AG10803 (cell line): ENCODE measurements at places on chromosomes 7 and 10.
A peak's percentile ranks its signal among the peaks of the same experiment; 100 is the strongest.

- peak; percentile 52 for DNase-seq
Measured at GRCh38 chr7:18895456-18895855, 222.0 kb downstream of the TWIST1 start.

GRCh38 chr10:50469778-50470193 lies 154.0 kb downstream of the SGMS1 start:
- peak; percentile 51 for DNase-seq

DNA sequence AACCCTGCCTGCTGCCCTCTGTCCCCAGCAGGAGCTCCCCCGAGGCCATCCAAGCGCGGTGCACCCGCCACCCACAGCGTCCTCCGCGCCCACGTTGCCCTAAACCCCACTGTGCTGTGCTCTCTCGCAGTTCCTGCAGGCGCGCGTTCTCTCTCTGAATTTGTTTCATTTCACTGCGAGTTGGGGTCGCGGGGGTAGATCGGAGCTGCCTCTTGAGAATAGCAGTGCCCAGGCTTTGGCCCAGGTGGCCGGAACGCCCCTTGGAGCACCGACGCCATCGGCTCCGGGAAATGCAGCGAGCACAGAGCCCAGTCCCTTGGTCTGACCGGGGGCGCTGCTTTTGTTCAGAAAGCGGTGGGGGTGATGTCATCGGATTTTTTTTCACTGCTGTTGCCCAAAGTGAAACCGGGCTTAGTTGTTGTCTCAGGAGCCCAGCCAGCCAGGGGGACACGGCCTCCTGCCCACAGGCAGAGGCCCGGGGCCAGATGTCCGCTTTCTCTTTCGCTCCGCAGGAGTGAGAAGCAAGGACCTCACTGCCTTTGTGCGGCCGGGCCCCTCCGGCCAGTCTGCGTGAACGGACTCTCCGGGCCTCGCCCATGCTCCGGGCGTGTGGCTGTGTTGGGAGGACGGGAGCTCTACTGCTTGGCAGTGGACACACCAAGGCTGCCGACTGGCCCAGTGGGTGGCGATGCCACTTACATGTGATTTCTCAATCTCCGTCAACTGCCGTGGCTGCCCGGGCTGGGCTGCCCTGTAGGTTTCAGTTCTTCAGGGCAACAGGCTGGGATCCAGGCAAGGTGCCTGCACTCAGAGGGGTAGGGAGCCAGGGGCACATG lies 43.1 kb downstream of the FOXK1 start:
- DNase-seq, result peak; percentile 85

DNA sequence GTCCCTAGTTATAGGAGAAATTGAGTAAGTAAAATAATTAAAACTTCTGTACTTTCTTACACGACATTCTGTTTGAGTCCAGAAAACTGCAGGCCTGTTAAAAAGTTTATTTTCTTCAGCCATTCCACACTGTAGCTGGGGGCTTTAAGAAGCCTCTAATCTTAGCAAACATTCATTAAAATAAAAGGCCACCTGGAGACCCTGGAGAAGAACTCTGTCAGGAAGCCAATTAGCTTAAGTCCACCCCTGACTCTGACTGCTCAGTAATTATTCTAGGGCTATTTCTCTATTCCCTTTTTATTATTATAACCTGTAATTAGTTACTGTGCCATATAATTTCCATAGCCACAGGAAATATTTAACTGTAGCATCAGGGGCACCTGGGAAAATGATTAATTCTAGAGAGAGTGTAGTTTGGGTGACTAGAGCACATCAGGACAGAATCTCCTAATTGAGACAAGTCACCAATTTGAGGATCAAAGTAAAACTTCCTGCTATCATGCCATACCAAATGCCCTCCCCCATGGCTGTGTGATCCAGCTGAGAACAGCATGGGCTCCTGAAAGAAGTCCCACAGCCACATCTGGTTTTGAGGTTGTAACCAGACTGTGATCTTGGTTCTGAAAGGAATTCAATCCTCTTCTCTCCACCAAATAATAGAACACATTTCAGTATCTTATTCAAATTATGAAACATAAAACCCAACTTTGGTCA lies 1302.3 kb downstream of the XPNPEP1 start:
- DNase-seq, result no peak

- DNase-seq, result no peak
Measured at GRCh38 chr7:48992816-48993215, 68.5 kb downstream of the CDC14C start.

GRCh38 chr10:104336821-104337467 lies 1.3 kb downstream of the ITPRIP start:
- DNase-seq, result peak; percentile 93

DNA sequence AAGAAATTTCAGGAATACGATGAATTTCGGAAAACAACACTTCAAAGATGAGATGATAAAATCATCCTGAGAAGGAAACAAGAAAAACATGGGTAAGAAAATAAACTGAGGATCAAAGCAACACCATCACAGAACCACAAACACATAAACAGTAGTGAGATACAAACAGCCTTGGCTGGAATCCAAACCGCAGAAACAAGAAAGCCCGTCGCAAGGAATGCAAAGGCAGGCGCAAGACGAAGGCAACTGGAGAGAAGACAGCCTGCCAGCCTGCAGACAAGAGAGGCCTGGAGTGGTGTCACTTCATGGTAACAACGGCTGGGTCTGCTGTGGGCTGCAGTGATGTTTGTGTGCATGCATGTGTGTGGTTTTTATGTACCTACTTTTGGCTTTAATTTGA lies 61.8 kb upstream of the DRGX start:
- DNase-seq, result peak; percentile 13

DNA sequence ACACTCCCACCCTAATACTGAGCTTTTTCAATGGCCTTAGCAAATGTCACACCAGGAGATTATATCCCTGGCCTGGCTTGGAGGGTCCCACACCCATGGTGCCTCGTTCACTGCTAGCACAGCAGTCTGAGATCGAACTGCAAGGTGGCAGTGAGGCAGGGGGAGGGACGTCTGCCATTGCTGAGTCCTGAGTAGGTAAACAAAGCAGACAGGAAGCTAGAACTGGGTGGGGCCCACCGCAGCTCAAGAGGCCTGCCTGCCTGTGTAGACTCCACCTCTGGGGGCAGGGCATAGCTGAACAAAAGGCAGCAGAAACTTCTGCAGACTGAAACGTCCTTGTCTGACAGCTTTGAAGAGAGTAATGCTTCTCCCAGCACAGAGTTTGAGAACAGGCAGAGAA lies 338.9 kb upstream of the MBL2 start:
- DNase-seq, result no peak

- DNase-seq, result no peak
Measured at GRCh38 chr7:120856198-120856597, 1.7 kb downstream of the TSPAN12 start.

DNA sequence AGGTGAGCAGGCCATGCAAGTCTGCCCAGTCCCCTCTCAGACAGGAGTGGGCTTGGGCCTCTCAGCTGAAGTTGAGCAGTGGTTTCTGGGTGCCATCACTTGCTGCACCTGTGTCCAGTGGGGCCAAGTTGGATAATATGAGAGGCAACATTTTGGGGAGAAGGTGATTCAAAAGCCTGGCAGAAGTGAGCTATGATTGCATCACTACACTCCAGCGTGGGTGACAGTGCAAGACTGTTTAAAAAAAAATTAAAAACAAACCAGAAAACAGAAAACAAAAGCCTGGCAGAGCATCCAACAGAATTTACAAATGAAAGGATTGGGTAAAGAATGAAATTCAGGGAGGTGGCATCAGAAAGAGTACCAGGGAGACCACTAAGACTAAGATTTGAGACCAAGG lies 121.5 kb upstream of the LAMB4 start:
- DNase-seq, result no peak

DNA sequence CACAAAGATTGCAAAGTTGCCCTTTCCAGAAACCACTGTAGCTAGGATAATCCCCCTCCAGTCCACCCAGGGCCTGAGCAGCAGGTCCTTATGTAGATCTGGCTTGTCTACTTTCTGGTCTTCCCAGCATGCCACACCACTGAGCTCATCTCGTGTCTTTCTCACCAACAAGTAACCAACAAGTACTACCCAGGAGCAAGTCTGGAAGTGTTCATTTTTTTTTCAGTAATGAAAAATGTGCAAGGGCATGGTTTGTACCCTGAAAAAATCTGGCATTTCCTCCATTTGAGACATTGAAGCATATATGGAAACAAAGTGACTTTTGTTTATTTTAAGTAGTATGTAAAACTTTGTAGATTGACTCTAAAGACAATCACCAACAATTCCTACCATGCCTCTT lies 120.8 kb downstream of the INHBA start:
- DNase-seq, result no peak

- DNase-seq, result no peak
Measured at GRCh38 chr10:43712821-43713584, 64.3 kb upstream of the ZNF32 start.

DNA sequence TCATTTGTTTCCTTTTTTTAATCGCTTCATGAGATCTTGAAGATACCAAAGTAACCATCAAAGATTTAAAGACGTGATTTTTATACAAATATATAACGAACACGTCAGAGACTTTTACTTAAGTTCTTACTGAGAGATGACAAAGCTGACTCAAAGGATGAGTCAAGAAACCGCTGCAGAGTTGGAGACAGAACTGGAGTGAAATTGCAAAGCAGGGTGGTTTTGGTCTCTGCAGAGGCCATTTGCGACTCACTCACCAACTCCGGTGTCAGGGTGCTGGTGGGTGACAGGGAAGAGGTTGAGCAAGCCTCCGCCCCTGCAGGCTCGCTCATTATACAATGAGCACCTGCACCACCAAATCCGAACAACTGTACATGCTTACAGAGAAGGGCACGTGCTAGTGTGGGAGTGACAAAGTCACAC lies 75.2 kb downstream of the DNAJB6 start:
- DNase-seq, result peak; percentile 74

DNA sequence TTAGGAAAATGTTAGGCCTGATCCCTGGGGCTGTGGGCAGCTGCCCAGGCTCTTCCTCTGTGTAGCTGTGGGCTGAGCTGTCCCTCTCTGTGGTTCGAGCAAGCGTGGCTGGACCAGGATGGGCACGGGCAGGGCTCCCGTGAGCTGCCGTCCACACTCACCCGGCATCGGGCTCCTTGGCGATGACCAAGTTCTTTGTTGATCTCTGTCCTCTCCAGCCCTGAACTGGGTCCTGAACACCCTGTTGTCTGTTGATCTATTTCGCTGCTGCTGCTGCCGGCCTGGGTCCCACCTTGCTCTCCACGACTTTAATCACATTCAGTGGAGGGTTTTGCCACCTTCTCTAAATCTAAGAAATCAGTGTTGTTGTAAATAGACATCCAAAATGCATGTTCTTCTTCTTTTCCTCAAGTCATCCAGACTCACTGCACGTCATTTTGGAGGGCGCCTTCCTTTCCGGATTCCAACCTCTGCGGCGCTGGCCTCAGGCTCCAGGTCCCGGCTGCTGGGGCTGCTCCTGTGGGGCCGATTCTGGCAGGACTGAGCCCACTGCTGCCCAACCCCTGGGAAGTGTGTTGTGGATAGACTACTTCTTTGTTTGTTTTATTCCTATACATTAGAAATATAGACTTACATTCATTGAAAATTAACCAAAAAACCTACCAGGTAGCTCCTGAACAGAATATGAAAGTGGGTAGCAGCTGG lies 100.6 kb downstream of the DYNC2I1 start:
- DNase-seq, result no peak

DNA sequence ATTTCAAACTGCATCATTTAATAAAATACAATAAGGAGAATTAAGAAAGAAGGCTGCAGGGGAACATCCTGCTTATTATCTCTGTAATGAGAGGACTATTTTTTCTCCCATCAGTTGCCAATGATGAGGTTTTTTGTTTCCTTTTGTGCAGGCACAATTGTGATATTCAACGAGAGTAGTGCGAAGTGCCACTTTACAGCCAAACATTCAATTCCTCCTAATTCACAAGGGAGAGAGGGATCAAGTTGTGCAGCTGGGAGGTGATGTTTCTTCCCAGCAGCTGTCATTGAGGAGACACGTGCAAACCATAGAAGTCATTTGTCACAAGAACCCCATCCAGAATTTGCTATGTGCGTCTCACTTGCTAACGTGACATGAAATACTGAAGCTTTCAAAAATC lies 81.6 kb upstream of the ICA1 start:
- no peak for DNase-seq

DNA sequence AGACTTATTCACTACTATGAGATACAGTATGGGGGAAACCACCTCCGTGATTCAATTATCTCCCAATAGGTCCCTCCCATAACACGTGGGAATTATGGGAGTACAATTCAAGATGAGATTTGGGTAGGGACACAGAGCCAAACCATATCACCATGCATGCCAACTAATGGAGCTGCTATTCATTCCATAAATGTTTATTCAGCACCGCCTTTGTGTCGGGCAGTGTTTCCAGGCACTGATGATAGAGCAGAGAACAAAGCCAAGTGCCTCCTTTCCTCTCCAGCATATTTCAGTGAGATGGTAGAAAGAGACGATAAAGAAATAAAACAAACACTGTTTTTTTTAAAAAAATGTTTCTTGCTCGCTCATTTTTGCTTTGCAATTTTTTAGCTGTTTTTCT lies 295.9 kb upstream of the FOXK1 start:
- DNase-seq, result no peak

DNA sequence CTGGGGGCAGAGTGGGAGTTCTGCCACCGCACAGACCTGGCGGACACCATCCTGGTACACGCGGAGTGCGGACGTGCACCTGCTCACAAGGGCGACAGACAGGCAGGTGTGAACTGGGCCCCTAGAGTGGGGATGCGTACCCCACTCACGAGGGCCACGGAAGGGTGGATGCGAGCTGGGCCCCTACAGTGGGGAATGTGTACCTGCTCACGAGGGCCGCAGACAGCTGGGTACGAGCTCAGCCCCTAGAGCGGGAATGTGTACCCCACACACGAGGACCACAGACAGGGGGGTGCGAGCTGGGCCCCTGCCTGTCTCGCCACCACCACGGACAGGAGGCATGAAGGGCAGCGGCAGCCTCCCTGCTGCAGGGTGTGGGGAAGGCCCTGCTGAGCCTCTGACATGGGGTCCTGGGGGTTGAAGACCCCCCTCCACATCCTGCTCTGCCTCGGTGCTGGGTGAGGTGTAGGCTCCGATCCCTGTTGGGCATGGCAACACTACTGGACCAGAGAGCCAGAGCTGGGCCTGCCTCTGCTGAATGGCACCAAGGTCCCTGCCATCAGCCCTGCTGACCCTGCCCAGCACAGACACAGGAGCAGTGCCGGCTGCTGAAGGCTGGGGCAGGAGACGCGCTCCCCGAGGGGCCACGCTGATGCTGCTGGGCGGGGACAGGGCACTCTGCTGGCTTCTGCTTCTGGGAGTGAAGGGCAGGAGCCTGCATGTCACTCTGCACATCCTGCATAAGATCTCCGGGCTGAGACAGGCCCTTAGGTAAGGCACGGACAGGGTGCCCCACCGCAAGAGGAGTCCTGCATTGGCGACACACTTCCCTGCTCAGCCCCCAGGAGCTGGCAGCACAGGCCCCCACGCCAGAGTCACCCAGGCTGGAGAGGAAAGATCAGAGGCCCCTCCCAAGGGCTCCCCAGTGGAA lies 259.2 kb downstream of the MAD1L1 start:
- no peak for DNase-seq

- no peak for DNase-seq
Measured at GRCh38 chr7:98075801-98076200, 30.9 kb upstream of the LMTK2 start.

DNA sequence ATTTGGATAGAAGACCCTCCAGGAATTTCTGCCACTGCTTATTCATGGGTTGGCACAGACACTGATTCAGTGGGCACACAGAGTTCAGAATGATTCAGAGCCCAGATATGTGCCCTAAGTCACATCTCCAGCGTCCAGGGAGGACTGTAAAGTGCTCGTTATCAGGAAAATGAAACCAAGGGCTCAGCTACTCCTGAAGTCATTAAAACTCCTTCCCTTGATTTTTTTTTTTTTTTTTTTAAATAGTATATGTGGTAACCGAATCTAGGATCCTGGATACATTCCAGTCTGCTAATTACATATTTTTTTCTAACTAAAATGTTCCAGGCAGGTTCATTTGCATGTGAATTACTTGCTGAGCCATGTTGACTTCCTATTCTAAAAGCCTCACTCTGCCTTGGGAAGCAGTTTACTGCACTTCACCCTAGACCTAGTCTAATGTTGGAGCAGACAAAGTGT lies 34.7 kb downstream of the MET start:
- peak; percentile 65 for DNase-seq
